ENCODE measurements at places on chromosomes 13 and 19. TPM values are rescaled to one million over a fixed set of nuclear protein-coding genes. Genes with fewer than 3 reads are reported as not detected.

Gene IZUMO1
- 0.45 TPM for total RNA-seq

Gene MEIOSIN
- not detected for total RNA-seq

Gene PDX1
- total RNA-seq = not detected

Gene NKG7
- not detected for total RNA-seq

Gene SIGLEC12
- total RNA-seq = not detected

Gene WDR88
- total RNA-seq = not detected

Gene SPIB
- not detected for total RNA-seq

Gene DACT3
- 0.68 TPM for total RNA-seq

Gene SMIM24
- total RNA-seq = not detected

Gene FRY
- total RNA-seq = 39.6 TPM

Gene PSG11
- not detected for total RNA-seq

Gene C19orf18
- total RNA-seq = 1.0 TPM

Gene KIR2DL3
- not detected for total RNA-seq

Gene C1QTNF9
- total RNA-seq = not detected

Gene FFAR3
- not detected for total RNA-seq

Gene ZNF627
- 6.1 TPM for total RNA-seq

Gene GIPR
- total RNA-seq = 2.0 TPM

Gene ZSCAN5A
- 7.6 TPM for total RNA-seq

Gene ERVV-1
- total RNA-seq = not detected

Gene DZIP1
- 2.7 TPM for total RNA-seq

Gene ZNF729
- not detected for total RNA-seq

Gene SYNGR4
- total RNA-seq = not detected

Gene SIGLEC5
- not detected for total RNA-seq

Gene SYCN
- not detected for total RNA-seq

Gene NECTIN2
- total RNA-seq = 76.0 TPM

Gene DIRAS1
- 1.3 TPM for total RNA-seq

Gene DACH1
- total RNA-seq = 1.0 TPM

Gene SLC7A10
- total RNA-seq = not detected

Gene ZNF491
- total RNA-seq = 0.48 TPM

Gene PSG1
- total RNA-seq = not detected

Gene PSPN
- 1.4 TPM for total RNA-seq

Gene KLC3
- total RNA-seq = 108 TPM

Gene SMIM44
- not detected for total RNA-seq

Gene SERPINE3
- total RNA-seq = not detected

Gene CYP2S1
- total RNA-seq = 2.0 TPM

Gene MADCAM1
- 0.64 TPM for total RNA-seq

Measured in suprapubic skin (tissue), 4 donors.